Endothelial cell of umbilical vein (primary cell): ENCODE measurements at places on chromosomes 4 and X. TPM values are rescaled to one million over a fixed set of nuclear protein-coding genes. Genes with fewer than 3 reads are reported as not detected.

GRCh38 chr4:124817531-124817930, 105.0 kb upstream of the ANKRD50 start:
- DNase-seq: no peak

DNA sequence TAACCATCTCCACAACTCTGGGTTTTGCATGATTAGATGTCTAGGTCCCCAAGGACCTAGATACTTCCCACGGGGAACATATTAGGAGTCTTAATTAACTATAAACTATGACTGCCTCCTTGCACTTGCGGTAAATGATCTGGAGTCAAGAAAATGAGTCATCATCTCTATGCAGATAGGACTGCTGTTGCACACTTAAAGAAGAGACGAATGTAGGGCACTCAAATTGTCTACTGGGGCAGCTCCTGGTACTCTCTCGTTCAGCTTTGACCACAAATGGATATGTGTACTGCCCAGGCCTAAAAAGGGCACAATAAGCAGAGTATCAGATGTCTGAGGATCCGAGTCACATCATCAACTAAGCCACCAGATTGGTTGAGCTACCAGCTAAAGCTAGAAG, 1783.4 kb upstream of the AGA start:
- no peak for DNase-seq

DNA sequence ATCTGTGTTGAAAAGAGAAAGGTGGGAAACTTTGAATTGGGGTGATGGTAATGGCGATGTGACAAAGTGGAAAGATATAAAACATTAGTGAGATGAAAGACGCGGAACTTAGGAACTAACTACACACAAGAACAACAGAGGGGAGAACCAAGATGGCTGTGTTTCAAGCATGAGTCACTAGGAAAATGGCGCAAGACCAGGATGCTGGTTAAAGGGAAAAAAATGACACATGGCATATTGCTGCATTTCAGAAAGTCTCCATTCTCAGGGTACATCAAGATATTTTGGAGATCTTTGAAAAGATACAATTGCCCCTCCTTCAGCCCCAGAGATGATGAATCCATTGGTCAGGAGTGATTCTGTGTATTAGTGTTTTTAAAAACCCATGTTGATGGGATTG, 164.4 kb downstream of the FBXO8 start:
- no peak for DNase-seq

GRCh38 chr4:184347251-184348239, 126.8 kb downstream of the IRF2 start:
- peak; percentile 47 for DNase-seq

GRCh38 chrX:72685810-72686456, 28.2 kb downstream of the PHKA1 start:
- no peak for DNase-seq

DNA sequence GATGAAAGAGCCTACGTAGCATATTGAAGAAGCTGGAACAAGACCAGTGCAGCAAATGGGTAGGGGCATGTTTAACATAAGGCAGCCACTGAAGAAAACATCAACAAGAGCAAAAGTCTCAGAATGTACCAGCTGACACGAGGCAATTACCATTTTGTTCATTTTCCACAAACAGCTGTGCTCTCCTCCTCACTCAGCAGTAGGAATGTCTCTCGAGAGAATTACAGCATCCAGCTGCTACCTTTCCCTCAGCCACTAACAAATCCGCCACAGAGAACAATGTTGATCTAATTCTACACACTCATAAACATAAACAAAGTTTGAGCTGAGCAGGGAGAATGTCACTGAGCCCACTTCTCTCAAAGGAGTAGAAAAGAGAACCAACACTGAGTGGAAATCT, 68.0 kb downstream of the OPHN1 start:
- no peak for DNase-seq

DNA sequence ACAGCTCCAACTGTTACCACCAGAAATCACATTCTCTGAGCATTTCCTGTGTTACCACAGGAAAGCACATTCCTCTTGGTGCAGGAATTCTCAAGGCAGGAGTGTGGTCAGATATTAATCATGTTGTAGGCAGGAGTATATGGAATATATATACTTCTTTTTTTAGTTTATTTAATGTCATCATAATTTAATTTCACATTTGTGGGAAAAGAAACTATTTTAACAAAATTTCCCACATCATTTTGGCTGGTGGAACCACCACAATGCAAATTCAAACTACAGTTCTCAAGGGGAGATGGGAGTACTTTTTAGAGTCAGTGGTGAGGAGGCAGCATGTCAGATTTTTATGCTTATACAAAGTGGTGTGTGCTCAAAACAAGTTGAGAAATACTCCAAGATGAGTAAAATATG, 139.0 kb downstream of the ATP10D start:
- DNase-seq: no peak

DNA sequence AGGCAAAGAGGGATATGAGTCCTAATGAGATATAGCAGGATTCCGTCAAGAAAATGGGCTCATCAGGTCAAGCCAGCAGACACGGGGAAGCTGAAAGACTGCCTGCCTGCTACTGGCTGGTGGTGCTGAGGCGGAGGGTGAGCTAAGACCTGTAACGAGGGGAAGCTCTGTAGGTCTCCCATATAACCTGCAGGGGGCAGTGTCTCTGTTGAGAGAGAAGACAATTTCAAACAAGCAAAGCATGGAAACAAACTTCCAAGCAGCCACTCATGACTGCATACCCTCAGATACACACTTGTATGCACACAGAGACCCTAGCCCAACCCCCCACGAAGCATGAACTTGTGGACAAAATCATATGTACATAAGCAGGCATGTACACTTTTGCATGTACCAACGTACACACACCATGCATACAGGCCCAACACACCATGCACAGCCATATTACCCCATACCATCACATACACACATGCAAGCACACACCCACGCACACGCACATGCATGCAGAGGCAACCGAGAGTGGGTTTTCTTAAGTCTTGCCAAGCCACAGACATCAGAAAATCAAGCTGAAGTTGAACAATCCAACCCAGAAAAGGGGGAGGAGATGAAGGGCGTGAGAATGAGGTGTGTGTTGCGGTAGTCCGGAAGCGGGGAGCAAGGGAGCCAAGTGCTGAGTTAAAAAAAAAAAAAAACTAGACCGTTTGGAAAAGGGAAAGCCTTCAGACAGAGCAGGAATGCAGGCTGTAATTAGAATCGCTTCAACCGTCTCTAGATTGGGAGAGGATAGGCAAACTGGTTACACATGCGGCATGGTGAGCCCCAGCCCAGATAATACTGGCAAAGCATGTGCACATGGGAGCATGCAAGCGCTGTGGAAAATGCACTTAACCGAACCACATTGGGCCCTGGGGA, 71.0 kb downstream of the PJA1 start:
- DNase-seq: peak; percentile 26

Gene NHSL2
- total RNA-seq: 40.3 and 49.9 TPM in 2 replicates

Gene CXCL8
- total RNA-seq: 5.2 and 12.6 TPM in 2 replicates

Gene IL1RAPL1
- total RNA-seq: 1.3 and 1.6 TPM in 2 replicates

Gene NXF2
- not detected in 2 replicates for total RNA-seq

Gene RBMXL3
- not detected in 2 replicates for total RNA-seq

Gene RPL10
- 2,493 and 2,979 TPM in 2 replicates for total RNA-seq

Gene OTUD5
- total RNA-seq: 41.0 and 44.3 TPM in 2 replicates

Gene CCDC158
- total RNA-seq: not detected in 2 replicates
